ENCODE measurements at places on chromosomes 7 and 10. TPM values are rescaled to one million over a fixed set of nuclear protein-coding genes. Genes with fewer than 3 reads are reported as not detected.

- DNase-seq: no peak
Measured at GRCh38 chr7:17340655-17341054, 42.2 kb downstream of the AHR start.

DNA sequence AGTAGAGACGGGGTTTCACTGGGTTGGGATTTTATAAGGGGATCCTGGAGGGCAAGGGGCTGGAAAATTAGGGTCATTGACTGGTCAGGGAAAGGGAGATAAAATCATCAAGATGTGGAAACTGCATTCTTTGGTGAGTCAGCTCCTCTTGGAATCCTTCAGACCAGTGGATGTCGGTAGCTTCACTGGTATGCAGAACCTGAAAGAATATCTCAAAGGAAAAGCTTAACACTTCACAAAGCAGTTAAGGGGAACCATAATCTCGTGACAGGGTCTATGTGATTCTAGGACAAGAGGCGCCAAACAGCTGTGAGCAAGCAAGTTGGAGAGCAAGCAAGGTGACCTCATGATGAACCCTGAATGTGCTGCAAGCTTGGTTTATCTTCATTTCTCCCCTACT is 634.7 kb upstream of the AUTS2 start:
- no peak for DNase-seq

DNA sequence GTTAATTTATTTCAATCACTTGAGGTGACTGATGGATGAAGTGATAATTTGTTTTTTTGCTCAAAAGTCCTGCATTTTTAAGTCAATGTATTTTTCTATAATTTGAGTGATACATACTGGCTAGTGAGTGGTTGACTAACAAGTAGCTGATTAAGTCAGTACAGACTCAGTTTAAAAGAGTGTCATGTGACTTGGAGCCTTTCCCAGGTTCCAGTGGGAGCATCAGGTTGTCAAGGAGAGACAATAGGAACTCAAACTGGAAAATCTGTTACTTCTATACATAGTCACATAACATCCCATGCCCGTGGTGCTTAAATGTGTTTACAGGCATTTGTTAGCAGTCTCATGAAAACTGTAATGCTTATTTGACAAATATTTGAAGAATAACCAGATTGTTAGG is 154.7 kb downstream of the ANK3 start:
- no peak for DNase-seq

DNA sequence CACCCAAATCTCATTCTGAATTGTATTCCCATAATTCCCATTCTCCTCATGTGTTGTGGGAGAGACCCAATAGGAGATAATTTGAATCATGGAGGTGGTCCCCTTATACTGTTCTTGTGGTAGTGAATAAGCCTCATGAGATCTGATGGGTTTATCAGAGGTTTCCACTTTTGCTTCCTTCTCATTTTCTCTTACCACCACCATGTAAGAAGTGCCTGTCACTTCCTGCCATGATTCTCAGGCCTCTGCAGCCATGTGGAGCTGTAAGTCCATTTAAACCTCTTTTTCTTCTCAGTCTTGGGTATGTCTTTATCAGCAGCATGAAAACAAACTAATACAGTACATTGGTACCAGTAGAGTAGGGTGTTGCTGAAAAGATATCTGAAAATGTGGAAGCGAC is 98.2 kb upstream of the ASAH2 start:
- DNase-seq: no peak

GRCh38 chr7:81886211-81886764 is 116.4 kb upstream of the HGF start:
- no peak for DNase-seq

GRCh38 chr7:64686493-64687184 is 20.7 kb downstream of the ZNF107 start:
- no peak for DNase-seq

- DNase-seq: no peak
Measured at GRCh38 chr10:78550090-78550489, 516.4 kb downstream of the RPS24 start.

GRCh38 chr10:69504576-69505250 is 53.4 kb downstream of the TSPAN15 start:
- DNase-seq: no peak

- DNase-seq: no peak
Measured at GRCh38 chr10:8159341-8160165, 105.1 kb downstream of the GATA3 start.

DNA sequence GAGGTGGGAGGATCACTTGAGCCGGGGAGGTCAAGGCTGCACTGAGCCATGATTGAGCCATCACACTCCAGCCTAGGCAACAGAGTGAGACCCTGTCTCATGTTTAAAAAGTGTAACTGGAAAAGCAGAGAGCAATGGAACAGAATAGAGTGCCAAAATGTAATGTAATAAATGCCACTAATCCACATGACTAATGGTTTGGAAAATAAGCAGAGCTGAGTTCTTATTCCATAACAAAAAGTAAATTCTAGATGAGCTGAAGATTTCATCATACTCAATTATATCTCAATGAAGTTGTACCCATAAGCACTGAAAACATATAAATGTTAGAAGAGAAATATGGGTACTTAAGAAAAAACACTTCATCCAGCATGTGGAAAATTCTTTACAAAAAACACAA is 132.6 kb downstream of the USP6NL start:
- no peak for DNase-seq

DNA sequence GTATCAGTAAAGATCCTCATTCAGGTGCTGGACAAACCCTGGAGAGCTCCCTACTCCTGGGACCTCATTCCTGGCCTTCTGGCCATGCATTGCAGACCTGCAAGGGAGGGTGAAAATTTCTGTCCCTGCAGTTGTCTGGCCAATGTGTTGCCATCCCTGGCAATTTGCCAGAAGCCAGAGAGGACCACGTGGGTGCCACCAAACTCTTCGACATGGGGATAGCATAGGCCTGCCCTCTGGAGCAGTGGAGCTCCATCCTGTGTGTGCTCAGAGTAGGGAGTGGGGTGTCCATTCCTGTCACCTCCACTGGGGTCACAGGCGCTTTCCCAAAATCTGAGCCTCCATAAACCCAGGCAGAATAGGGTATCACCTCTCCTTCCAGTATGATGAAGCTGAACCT is 31.2 kb downstream of the DMBT1 start:
- DNase-seq: no peak

- no peak for DNase-seq
Measured at GRCh38 chr7:136530831-136531230, 337.6 kb upstream of the CHRM2 start.

DNA sequence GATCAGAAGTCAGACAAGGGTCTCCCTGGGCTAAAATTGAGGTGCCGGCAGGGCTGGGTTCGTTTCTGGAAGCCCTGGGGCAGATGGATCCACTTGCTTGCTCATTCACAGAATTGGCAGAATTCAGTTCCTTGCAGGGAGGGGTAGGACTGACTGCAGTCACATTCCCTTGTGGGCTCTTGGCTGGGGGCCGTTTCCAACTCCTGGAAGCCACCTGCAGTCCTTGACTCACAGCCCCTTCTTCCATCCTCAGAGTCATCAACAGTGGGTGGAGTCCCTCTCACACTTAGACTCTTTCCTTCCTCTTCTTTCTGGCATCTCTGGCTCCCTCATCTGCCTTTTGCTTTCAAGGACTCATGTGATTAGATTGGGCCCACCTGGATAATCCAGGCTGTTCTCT is 54.6 kb upstream of the NANOS1 start:
- DNase-seq: no peak

- no peak for DNase-seq
Measured at GRCh38 chr7:44280993-44281721, 44.2 kb downstream of the CAMK2B start.

DNA sequence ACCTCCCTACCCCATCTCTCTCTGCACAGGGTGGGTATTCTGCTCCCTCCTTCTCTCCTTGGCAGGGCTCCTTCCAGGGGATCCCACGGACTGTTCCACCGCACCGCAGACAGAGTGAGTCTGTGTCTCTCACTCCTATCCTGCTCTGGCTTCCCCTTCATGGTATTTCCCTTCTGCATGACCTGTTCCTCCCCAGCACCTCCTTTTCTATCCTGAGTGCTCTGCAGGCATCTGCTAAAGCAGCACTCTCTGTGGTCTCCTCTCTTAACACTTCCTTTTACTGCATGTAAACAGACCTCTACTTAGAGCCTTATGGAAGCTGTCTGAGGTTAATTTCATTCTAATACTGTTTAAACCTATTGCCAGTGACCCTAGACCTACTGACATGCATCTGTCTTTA is 171.5 kb downstream of the CCSER2 start:
- peak; percentile 14 for DNase-seq

- DNase-seq: no peak
Measured at GRCh38 chr7:96968981-96969380, 36.4 kb upstream of the DLX6 start.

- no peak for DNase-seq
Measured at GRCh38 chr10:90224791-90225566, 523.6 kb downstream of the KIF20B start.

GRCh38 chr7:45026013-45026412 is 26.0 kb downstream of the CCM2 start:
- no peak for DNase-seq

DNA sequence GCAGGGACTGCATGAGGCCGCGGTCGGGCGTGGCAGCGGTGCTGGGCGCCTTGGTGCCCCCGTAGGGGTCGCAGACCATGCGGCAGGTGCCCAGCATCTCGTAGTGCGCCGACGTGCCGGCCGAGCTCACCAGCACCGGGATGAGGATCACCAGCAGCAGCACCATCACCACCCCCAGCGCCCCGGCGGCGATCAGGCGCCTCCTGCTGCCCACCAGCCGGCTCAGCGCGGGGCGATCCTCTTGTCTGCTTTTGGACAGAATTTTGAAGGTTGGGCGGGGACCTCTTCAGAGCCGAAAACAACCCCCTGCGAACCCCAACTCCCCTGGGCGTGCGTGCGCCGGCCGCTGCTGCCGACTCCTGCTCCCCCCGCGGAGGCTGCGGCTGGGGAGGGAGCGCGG is 779 bp downstream of the C1QL3 start:
- no peak for DNase-seq

DNA sequence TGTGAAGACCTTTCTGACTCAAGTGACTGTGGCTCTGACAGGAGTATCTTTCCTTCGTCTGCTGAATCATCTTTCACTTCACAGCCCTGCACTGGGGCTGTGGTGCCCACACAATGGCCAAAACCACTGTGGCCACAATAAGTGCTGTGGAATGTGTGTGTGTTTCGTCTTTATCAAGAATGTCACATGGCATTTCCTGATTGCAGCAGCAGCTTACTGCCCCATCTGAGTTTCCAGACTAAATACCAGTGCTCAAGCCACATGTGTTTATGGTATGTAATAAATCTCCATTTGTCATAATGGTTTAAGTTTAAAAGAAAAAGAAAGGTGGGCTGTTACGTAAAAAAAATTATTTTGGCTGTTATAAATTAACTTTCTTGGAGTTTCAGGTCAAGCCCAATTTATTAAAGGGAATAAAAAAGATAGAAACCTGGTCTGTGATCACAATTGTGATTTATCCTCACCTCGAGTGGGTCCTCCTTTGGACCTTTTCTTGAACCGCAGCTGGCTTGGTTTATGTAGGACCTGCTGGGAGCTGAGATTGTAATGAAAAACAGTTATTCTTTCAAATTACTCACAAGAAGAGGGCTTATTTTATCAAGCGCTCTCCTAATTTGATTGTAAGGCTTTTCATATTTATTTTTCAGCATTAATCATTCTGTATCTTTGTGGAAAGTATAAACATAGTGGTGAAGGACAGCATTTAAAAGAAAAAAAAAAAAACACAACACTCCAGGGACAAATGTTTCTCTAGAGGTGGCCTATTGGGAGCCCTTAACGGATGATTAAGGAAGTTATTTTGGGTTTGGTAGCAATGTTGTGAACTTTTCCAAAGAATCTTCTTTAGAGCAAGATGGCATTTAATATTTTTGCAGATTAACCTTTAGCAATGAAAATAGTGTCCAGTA is 116.2 kb downstream of the LRMDA start:
- DNase-seq: peak; percentile 79

GRCh38 chr7:109354000-109354399 is 784.3 kb downstream of the DNAJB9 start:
- no peak for DNase-seq

DNA sequence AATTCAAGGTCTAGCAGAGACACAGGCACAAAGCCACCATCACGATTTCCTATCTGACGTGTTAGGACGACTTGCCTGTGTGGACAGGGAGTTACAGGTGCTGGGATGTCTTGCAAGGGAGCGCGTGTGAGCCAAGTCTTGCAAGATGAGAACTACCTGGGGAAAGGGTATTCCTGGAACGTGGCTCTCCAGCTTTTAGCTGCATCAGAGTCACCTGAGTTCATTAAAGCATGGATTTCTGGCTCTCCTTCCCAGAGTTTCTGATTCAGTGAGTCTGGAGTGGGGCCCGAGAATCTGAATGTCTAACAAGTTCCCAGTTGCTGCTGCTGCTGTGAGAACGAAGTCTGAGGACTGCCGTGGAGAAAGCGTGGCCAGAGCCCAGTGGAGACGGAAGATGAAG is 30.0 kb upstream of the RNF32 start:
- DNase-seq: no peak

- no peak for DNase-seq
Measured at GRCh38 chr7:75847707-75848106, 31.1 kb upstream of the RHBDD2 start.

- no peak for DNase-seq
Measured at GRCh38 chr7:107171496-107171895, 2.7 kb downstream of the HBP1 start.

GRCh38 chr10:126375926-126376554 is 12.2 kb downstream of the ADAM12 start:
- no peak for DNase-seq

DNA sequence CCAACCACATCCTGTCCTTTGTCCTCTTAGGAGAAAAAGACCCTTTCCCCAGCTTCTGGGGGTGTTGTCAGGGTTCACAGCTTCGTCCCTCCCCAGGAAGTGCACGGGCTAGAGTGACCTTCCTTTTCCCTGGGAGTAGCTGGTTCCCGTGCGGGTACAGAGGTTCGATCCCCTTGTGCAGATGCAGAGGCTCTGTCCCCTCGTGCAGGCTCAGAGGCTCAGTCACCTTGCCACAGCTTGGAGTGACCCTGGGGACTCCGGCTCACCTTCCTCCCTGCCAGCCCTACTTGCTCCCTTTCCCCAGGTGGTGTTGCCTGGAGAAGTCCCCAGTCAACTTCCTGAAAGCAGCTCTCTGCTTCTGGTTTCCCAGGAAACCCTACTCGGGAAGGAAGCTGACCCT is 60.0 kb upstream of the TCERG1L start:
- no peak for DNase-seq

- no peak for DNase-seq
Measured at GRCh38 chr7:95391761-95392160, 4.4 kb downstream of the PON3 start.

The BUD23 gene
- 20.2 TPM for total RNA-seq

The DUSP5 gene
- total RNA-seq: 5.7 TPM

The PIK3AP1 gene
- total RNA-seq: 35.0 TPM

The TMEM139 gene
- not detected for total RNA-seq

The CUZD1 gene
- 0.54 TPM for total RNA-seq

The MACC1 gene
- 6.7 TPM for total RNA-seq

The PAX2 gene
- total RNA-seq: not detected

The RPEL1 gene
- total RNA-seq: 0.27 TPM

The CELF2 gene
- 201 TPM for total RNA-seq

The WASHC2A gene
- total RNA-seq: 16.4 TPM

The VWC2 gene
- total RNA-seq: under 0.01 TPM

The ABCC2 gene
- total RNA-seq: 0.27 TPM

The ANKRD26 gene
- 2.4 TPM for total RNA-seq

The BNIP3 gene
- 8.1 TPM for total RNA-seq

The WEE2 gene
- total RNA-seq: not detected

The LZTS2 gene
- 41.2 TPM for total RNA-seq

The PIK3CG gene
- total RNA-seq: 51.2 TPM

The GPR15LG gene
- not detected for total RNA-seq

The INA gene
- not detected for total RNA-seq

The IL6 gene
- under 0.01 TPM for total RNA-seq

The ZCCHC24 gene
- total RNA-seq: 2.2 TPM

The CD36 gene
- total RNA-seq: 3.2 TPM

The ELN gene
- 27.5 TPM for total RNA-seq
